ENCODE measurements at places on chromosomes 6 and 20. TPM values are rescaled to one million over a fixed set of nuclear protein-coding genes. Genes with fewer than 3 reads are reported as not detected.

Gene CLPSL1
- total RNA-seq, result not detected

Gene CNR1
- 0.53 TPM for total RNA-seq

DNA sequence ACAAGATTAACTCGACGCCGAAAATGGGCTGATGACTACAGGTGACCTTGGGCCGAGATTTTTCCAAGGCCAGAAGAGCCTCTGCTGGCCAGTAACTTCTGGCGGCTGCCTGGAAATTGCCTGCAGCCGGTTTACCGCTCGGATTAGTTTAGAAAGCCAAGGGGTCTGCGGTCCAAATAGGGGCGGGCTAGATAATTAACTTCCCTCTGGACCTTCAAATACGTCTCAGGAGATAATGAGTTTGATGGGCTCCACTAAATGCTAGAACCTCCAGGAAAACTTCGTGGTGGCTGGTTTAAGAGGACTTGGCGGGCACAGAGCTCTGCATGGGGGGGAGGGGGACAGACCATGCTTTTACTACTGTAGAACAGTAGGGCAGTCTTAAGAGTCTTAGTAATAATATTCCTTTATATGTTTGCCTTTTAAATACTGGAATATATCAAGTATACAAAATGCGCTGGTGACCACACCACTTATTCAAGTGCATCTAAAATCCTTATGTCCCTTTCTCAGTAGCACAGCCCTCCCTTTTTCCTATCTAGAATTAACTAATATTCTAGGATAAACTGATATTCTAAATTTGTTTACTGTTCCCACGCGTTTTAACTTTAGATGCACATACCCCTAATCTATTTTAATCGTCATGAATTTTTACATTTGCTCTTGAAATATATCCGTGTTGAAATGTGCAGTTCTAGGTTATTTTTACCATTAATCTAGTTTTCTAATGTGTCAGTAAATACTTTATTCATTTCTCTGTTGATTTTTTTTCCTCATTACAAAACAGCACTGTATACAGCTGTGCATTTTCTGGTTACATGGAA lies 107.5 kb upstream of the PRSS16 start:
- H3K36me3 ChIP-seq, result peaks cover 14% of the 10 kb centered on the region
- peak overlapping the region; percentile 95 for H3K27ac ChIP-seq
- H3K4me1 ChIP-seq, result peaks cover 36% of the 10 kb centered on the region
- DNase-seq, result no peak

DNA sequence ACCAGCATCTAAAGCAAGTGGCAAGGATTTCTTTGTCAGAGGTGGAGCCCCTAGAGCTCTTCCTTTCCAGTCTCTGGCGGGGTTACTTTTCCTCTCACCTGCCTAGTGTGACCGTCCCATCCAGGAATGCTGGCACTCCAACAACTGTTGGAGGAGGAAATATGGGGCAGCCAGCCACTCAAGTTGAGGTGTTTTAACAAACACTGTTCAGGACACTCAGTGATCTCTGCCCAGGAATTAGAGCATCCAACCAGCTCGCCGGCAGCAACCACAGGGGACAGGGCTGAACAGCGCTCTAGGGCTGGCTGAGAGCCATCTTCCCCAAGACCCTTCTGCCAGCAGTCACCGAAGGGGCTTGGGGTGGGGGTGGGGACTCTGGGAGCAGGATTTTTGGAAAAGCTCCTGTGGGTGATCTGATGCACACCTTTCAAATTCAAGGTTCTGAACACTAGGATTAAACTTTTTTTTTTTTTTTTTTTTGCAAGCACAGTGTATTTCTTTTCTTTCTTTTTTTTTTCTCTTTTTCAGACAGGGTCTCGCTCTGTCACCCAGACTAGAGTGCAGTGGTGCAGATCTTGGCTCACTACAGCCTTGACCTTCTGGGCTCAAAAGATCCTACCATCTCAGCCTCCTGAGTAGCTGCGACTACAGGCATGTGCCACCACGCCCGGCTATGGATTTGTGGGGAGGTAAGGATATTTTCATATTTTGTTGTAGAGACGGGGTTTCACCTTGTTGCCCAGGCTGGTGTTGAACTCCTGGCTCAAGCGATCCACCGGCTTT lies 28.4 kb upstream of the KCNK16 start:
- no peaks in the 10 kb centered on the region for H3K27me3 ChIP-seq
- H3K36me3 ChIP-seq, result no peaks in the 10 kb centered on the region
- H3K4me1 ChIP-seq, result no peaks in the 10 kb centered on the region
- H3K27ac ChIP-seq, result no peak overlapping the region

DNA sequence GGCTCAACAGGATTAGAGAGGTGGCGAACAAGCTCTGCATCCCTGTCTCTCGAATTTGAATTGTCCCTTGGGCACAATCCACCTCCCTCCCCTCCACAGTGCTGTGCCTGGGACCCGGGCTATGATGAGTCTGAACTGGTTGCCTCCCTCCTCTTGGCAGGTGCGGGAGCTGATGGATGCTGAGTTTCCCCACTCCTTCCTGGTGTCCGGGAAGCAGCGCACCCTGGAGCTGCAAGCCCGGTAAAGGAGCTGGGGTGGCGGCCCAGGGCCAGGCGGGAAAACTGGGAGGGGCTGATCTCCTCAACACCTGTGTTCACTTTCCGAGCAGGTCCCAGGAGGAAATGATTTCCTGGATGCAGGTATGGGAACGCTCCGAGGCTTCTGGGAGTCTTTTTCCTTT lies 14.9 kb downstream of the FGD2 start:
- DNase-seq, result no peak
- no peak overlapping the region for H3K27ac ChIP-seq
- H3K27me3 ChIP-seq, result no peaks in the 10 kb centered on the region
- H3K36me3 ChIP-seq, result no peaks in the 10 kb centered on the region

DNA sequence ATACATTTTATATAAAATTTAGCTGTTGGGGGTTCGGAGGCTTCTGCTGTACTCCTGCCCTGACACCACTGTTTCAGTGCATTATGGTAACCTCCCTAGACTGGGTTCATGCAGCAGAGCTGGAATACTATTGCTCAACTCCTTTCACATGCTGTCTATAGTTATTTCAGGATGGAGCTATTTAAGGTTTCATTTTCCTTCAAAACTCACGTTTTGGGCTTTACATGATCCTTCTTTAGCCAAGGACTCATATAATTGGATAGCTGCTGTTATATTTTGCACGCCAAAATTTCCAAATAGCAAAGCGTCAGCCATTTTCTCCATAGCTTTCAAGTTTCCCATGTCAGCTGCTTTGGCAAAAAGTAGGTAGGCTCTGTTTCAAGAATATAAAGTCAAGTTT lies 76.8 kb downstream of the SEL1L2 start:
- H3K4me1 ChIP-seq, result no peaks in the 10 kb centered on the region
- H3K27ac ChIP-seq, result no peak overlapping the region
- H3K27me3 ChIP-seq, result no peaks in the 10 kb centered on the region
- no peaks in the 10 kb centered on the region for H3K36me3 ChIP-seq
- H3K4me3 ChIP-seq, result no peak overlapping the region
- no peak for DNase-seq

DNA sequence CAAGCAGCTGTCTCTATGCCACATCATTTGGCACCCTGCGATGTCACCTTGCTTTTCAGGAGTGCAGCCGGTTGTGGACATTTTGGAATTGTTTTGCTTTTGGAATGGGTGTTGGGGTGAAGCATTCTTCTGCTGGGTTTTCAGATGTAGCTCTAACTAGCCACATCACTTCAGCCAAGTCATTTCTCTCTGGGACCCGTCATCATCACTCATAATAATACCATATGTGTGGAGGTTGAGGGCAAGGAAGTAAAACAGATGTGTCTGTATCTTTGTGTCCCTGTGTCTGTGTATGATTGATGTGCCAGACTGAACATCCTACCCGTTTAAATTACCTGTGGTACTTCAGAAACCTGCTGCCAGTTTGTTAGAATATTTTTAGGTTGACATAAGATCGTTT lies 49.5 kb upstream of the TULP4 start:
- H3K27ac ChIP-seq, result no peak overlapping the region
- H3K36me3 ChIP-seq, result no peaks in the 10 kb centered on the region
- no peaks in the 10 kb centered on the region for H3K27me3 ChIP-seq
- H3K4me1 ChIP-seq, result no peaks in the 10 kb centered on the region
- H3K4me3 ChIP-seq, result no peak overlapping the region

- H3K4me3 ChIP-seq, result peak within 1 kb of the TSS; percentile 83
- DNase-seq, result peak; percentile 14
- peaks cover 4% of the 10 kb centered on the region for H3K4me1 ChIP-seq
- no peaks in the 10 kb centered on the region for H3K27me3 ChIP-seq
- H3K36me3 ChIP-seq, result no peaks in the 10 kb centered on the region
These were observed at the start of gene AFDN for GRCh38 chr6:167826896-167827582. TSS of gene AFDN (plus strand) at chr6:167826911. CDS start at chr6:167827133, 222 bp downstream.

DNA sequence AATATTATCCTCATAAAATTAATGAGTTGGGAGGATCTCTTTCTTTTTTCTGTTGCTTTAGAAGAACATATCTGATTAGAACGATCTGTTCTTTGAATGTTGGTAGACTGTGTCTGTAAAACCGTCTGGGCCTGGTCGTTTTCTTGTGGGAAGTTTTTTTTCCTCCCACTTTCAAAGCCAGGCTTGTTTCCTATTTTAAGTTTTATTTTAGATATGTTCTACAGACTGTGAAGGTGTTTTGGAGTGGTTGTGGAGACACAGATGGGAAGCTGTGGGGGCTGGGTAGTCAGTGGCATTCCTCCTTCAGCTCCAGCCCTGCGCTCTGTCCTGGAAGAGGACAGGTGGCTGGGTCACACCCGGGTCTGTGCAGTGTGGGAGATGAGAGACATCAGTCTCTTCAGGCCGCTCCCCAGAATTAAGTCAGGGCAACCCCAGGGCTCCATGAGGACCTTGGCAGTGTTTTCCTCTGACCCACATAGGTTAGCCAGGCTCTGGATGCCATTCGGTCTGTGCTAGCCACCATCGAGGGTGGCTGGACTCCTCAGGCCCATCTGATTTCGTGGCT lies 92.0 kb upstream of the SCP2D1 start:
- no peaks in the 10 kb centered on the region for H3K27me3 ChIP-seq
- H3K27ac ChIP-seq, result no peak overlapping the region
- DNase-seq, result no peak
- no peaks in the 10 kb centered on the region for H3K36me3 ChIP-seq
- no peak overlapping the region for H3K4me3 ChIP-seq

GRCh38 chr6:98539741-98540140 lies 294.6 kb upstream of the POU3F2 start:
- no peak for DNase-seq
- H3K4me3 ChIP-seq, result no peak overlapping the region
- H3K27me3 ChIP-seq, result no peaks in the 10 kb centered on the region
- H3K36me3 ChIP-seq, result no peaks in the 10 kb centered on the region
- no peaks in the 10 kb centered on the region for H3K4me1 ChIP-seq
- H3K27ac ChIP-seq, result no peak overlapping the region

Gene PPIL6
- 1.4 TPM for total RNA-seq

DNA sequence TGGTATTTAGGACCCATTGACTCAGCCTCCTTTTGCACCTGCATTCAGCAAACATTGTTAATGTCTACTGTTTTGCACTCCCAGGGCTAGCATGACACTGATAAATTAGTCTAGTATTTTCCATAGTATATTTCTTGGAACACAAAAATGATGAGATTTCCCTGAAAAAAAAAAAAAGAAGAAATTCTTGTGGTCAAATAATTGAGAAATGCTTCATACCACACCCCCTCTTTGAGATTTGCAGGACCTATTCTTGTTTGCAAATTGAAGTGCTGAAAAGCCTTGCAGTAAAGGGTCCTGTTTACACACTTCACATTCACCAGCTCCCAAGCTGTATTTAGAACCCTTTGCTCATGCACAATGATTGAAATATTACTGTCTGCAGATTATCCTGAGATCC lies 36.3 kb upstream of the CLIC5 start:
- H3K27me3 ChIP-seq, result no peaks in the 10 kb centered on the region
- peaks cover 22% of the 10 kb centered on the region for H3K4me1 ChIP-seq
- no peak for DNase-seq
- H3K4me3 ChIP-seq, result no peak overlapping the region
- H3K36me3 ChIP-seq, result no peaks in the 10 kb centered on the region

Gene HCRTR2
- not detected for total RNA-seq

DNA sequence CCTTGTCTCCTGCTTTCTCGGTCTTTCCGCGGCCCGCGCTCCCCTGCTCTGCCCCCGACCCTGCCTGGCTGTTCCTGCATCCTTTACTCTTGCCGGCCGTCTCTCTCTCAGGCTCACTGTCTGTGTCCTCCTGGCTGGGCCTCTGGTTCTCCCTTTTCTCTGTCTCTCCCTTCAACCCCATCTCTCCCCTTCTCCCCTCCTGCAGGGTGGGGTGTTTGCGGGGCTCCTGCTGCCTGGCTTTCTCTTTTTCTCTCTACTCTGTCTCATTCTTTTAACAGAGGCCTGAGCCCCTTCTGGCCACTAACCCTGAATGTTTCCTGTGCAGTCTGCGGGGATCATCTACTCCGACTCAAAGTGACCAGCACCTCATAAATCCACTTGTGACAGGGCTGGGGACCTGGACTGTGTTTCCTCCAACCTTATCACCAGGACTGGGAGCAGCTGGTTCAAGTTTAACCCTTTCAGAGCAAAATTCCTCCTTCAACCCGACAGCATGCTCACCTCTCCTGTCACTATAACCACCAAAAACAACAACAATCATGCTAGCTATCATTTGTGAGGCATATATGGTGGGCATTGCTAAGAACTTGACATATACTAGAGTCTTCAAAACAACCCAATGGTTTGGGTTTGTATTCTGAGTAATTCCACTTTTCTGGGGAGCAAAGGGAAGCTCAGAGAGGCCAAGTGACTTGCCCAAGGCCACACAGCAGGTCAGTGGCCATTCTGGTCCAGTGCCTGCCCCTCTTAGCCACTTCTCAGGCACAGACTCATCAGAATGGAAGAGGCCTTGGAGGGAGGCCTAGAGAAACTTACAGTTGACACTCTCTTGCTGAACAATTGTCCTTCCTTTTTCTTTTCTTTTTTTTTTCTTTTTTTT lies 811 bp upstream of the RSPO4 start:
- H3K4me3 ChIP-seq, result no peak overlapping the region
- H3K27ac ChIP-seq, result no peak overlapping the region
- no peak for DNase-seq
- H3K4me1 ChIP-seq, result no peaks in the 10 kb centered on the region

Gene TRIM15
- not detected for total RNA-seq

DNA sequence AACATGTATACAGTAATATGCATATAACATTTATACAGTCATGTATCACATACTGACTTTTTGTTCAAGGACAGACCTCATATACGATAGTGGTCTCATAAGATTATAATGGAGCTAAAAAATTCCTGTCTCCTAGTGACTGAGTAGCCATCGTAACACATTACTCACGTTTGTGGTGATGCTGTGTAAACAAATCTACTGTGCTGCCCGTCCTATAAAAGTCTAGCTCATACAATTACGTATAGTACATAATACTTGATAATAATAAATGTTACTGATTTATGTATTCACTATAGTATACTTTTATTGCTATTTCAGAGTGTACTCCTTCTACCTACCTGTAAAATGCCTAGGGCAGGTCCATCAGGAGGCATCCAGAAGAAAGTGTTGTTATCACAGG lies 17.4 kb downstream of the SERAC1 start:
- no peak for DNase-seq
- peaks cover 19% of the 10 kb centered on the region for H3K36me3 ChIP-seq
- H3K4me3 ChIP-seq, result no peak overlapping the region
- H3K27ac ChIP-seq, result no peak overlapping the region
- no peaks in the 10 kb centered on the region for H3K4me1 ChIP-seq
